ENCODE measurements at places on chromosomes 6 and 20.
A peak's percentile ranks its signal among the peaks of the same experiment; 100 is the strongest.

DNA sequence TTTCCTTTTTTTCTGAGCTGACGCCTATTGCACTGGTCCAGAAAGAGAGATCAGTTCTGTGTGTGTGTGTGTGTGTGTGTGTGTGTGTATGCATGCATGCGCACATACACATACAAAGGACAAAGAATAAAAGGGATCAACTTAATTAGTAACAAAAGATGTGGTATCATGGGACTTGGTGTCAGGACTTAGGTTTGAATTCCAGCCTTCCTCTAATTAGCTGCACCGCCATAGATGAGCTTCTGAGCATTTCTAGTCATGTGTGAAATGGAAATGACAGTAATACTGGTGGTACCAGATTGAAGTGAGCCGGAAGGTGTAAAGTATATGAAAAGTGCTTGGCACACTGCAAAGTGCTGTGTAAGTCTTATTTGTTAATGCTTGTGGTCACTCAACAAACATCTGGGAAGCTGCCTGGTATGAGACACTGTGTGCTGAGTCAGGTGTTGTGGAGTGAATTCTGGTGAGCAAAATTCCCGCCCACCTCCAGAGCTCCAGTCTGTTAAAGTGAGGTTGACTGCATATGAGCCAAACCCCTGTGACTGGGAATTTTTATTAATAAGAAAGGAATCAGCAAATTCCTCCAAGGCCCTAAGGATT is 12.4 kb downstream of the DAAM2 start:
- no peak for DNase-seq

DNA sequence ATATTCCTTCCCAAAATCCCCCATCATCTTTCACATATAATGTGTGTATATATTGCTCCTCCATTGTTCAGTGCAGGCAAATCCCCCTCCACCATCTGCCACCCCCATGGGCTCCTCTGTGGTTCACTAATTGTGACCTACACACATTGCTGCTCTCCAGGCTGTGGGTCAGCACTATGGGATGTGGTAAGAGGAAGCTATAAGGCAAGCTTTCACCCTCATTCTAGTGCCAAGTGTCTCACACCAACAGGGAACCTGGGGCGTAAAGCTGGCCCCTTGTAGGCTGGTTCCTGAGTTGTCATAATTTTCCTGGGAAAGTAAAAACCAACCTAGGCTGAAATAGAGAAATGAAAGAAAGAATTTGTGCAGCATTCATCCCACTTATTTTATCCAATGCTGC is 16.8 kb downstream of the FKBP1A start:
- DNase-seq, result peak; percentile 24

- DNase-seq, result no peak
Observed at GRCh38 chr6:153634416-153634815, 404.6 kb upstream of the OPRM1 start.

DNA sequence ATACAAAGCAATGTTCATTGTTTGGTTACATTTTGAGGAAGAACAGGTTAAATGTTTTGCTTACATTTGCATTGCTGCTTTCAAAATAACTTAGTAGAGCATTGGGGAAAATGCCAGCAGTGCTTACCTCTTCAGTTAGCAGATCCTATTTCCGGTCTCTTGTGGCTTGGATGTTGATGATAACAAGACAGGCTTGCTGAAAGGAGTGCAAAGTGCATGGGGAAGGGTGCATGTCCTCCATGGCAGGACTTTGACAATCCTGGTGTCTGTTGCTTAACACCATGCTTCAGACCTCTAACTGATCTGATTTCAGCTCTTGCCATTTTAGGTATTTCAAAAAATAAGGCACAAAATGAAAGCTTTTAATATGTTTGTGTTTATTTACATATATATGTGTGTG is 21.1 kb downstream of the TPD52L1 start:
- DNase-seq, result no peak

DNA sequence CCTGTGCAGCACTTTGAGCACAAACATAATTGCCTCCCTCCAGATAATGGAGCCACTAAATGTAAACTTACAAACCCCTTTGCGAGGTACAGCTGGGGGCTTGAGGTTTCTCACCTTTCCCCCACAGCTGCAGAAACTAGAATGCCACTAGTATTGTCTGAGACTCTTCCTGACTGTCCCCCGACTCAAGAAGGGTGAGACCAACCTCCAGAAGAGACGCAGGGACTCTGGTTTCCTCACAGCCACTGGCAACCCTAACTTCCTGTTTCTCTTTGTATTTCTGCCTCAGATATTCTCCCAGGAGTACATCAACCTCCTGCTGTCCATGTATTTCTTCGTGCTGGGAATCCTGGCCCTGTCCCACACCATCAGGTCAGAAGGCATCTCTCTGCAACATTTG is 23.6 kb downstream of the HM13 start:
- no peak for DNase-seq

DNA sequence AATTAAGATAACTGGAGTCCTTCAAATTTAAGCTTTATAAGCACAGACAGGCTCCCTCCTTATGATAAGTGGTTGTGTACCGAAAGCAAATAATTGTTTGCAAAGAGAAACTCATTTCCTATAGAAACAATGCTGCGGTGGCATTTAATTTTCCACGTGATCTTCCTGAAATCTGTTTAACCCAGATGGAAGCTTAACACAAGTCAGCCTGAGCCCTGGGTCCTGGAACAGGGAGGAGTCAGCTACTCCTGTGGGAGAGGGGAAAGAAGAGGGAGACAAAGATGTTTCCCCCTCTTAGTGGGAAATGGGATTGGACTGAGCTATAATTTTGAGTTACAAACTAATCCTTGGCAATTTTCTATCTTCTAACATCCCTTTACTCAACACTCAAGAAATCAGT is 136.5 kb downstream of the ELOVL4 start:
- DNase-seq, result peak; percentile 70

DNA sequence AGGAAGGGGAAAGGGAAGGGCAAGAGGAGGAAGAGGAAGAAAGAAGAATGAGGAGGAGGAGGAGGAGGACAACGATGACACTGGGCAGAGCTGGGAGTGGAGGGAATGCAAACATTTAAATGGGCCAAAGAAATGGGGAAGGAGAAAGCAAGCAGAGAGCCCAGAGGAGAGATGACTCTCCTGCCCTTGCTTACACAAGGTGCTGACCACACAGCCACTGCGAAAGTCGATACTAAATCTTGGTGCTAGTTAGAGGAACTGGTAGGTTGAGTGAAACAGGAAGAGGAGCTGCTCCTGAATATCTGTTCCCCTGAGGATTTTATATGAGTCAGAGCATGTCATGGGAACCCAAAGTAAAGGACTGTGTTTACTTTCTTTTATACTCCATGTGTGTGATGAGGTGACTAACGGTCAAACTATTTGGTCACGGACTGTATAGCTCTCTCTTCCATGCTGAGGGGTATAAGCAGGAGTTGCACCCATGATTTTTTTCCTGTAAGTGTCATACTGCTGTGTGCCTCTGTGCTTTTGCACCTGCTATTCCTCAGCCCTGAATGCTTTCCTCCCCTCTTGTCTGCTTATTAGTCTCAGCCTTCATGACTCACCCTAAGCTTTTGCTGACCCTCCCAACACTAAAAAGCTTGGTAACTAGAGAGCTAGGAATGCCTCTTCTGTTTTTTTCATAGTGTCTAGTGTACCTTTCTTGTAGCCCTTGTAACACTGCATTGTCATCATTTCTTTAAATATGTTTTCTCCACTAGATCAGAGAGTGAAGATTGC is 9.5 kb upstream of the PAQR8 start:
- no peak for DNase-seq

DNA sequence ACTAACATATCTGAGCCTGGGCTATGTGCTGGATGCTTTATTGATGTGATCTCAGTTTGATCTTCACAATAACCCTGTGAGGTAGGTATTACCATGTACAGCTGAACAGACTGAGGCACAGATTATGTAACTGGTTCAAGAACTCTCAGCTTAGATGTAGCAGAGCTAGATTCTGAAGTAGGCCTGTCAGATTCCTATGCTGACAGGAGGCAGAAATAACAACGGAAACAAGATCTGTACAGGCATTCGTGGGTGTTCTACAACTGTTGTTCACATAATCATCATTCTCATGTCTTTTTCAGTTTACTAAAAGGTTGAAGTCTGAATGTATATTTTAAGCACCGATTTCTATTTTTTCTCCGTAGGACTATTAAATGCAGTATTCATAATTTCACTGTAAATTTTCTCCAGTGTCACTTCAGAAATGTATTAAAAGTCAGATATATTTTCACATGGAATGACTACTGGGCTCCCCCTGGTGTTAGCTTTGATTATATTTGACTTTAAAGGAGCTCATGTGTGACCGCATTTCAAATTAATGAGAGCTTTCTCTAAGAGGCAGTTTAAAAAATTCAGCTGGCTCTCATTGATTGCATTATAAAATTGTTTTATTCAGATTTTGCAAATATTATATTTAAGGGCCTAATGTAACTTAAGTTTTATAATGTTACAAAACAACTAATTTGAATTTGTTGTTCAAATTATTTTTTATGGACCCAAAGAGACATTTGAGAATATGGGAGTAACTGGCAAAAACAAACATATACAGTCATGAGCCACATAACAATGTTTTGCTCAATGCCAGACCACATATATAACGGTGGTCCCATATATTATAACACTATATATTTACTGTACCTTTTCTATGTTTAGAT is 36.4 kb upstream of the SLC17A4 start:
- peak; percentile 14 for DNase-seq

GRCh38 chr20:44495802-44496481 is 20.3 kb downstream of the TTPAL start:
- no peak for DNase-seq

GRCh38 chr6:157393669-157394327 is 12.8 kb downstream of the ZDHHC14 start:
- no peak for DNase-seq
